Cardiac fibroblast (primary cell): ENCODE measurements at places on chromosomes 1 and 21.

DNA sequence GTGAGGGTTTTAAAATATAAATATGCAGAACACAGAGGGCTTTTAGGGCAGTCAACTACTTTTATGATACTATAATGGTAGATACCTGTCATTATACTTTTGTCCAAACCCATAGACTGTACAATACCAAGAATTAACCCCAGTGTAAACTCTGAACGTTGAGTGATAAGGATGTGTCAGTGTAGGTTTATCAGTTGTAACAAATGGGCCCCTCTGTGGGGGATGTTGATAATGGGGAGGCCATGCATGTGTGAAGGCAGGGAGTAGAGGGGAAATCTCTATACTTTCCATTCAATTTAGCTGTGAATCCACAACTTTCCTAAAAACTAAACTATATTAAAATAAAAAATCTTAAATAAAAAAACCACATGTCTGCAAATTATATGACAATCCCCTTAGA lies 193.5 kb upstream of the CAMK1G start:
- DNase-seq: no peak

- DNase-seq: no peak
Observed at GRCh38 chr21:41410767-41411448, 15.1 kb upstream of the MX1 start.

GRCh38 chr1:178238722-178239510 lies 145.0 kb downstream of the RASAL2 start:
- DNase-seq: peak; percentile 92

DNA sequence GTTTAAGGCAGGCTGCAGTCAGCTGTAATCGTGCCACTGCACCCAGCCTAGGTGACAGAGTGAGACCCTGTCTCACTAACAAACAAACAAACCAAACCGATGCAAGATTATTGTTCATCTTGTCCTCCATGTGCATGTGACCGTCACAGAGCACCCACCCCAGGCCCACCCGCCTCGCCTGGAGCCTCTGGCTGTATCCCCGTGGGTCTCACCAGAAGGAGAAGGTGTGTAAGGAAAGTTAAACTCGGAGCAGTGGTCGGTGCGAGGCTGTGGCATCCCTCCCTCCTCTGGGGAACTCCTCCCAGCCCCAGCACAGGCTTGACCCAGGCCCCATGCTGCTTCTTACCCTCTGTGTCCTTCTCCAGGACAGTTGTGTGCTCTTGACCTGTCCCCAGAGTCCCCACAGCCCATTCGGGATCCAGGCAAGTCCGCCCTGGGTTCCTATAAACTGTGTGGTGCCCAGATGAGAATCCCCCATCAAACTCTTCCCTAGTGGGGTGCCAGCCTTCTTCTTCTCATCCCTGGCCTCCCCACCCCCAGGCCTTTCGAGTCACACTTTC lies 318.4 kb downstream of the AJAP1 start:
- DNase-seq: no peak

- DNase-seq: peak; percentile 91
Observed at GRCh38 chr1:58652651-58653184, 47.1 kb downstream of the MYSM1 start.

DNA sequence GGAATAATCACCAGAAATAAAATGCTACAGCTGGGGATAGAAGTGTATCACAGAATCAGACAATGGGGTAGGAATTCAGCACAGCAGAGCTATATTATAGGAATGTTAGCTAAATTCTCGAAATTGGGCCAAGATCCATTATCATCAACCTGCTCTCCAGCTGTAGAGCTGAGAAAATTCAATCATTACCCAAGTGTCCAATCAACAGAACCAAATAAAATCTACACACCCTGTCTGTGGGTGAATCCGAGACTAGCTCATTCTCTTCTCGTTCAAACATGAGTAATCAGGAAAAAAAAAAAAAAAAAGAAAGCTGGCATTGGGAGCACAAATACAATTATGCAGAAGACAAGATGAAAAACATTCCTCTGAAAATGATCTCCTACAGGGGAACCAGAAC lies 119.2 kb downstream of the CDC7 start:
- no peak for DNase-seq

DNA sequence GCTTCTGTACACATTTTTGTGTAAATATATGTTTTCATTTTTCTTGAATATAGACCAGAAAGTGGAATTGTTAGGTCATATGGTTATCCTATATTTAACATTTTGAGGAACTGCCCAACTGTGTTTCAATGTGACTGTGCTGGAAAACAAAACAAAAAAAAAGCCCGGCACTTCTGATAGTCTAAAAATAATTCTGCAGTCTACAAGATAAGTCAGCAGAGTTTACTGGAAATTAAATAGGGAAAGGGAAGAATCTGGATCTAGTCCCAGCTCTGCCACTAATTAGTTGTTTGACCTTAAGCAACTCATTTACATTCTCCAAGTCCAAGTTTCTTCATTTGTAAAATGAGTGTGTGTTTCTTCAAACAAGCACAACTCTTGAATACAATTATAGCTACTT lies 869.1 kb upstream of the B3GALT2 start:
- DNase-seq: no peak

DNA sequence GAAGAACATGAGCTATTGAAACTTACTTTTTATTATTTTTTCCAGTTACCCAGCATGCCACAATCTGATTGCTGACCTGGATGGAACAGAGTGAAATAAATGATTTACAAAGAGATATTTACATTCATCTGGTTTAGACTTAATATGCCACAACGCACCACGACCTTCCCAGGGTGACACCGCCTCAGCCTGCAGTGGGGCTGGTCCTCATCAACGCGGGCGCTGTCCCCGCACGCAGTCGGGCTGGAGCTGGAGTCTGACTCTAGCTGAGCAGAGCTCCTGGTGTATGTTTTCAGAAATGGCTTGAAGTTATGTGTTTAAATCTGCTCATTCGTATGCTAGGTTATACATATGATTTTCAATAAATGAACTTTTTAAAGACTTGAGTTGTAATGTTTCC lies 243.9 kb downstream of the SDCCAG8 start:
- no peak for DNase-seq

DNA sequence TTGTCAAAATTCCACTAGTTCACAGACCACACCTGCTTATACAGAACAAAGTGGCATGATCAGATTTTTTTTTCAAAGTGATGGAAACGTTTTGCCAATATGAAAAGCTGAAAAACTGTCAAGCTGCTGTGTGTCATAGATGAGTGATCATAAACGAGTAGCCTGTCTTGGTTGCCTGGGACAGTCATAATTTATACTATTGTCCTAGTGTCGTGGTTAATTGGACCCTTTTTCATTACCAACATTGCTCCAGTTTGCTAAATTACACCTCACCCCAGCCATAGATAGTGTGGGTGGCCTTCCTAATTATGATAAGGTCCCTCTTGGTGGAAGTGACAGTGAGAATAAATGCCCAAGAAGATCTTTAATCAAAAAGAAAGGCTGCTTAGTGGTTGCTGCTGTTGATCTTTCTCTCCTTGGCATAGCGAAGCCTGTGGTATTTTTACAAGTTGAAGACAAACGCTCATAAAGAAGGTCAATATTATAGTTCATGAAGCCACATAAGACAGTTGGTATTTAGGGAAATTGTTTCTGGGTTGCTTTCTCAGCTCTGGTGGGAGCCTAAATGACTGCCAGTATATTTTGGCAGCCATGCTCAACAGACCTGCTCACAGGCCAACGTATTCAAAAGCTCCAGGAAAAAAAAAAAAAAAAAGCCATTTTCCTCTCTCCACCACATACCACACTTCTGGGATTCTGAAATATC lies 478.1 kb downstream of the PLA2G4A start:
- no peak for DNase-seq

DNA sequence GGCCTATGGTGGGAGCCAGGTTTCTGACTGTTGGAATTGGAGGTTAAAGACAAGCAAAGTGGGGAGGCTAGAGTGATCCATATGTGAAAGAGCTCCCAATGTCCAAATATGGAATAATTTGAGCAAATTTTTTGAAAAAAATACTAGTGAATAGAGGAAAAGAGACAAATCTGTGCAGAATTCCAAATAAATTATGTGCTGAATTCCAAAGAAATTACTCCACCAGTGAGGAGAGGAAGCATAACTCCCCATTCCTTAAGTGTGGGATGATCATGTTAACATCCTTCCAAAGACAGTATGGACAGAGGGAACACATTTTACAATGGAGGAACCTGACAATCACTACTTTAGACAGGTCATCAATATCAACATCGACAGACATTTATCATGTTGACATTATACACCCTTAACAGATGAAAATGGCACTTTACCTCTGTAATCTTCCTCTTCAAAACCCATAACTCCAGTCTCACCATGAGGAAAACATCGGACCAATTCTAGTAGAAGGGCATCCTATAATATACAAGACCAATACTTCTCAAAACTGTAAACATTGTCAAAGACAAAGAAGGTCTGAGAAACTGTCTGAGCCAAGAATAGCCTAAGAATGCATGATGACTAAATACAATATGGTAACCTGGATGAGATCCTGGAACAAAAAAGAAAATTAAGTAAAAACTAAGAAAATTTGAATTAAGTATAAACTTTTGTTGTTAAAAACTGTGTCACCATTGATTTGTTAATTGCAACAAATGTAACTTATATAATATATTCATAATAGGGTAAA lies 71.5 kb upstream of the RGS4 start:
- DNase-seq: peak; percentile 57

DNA sequence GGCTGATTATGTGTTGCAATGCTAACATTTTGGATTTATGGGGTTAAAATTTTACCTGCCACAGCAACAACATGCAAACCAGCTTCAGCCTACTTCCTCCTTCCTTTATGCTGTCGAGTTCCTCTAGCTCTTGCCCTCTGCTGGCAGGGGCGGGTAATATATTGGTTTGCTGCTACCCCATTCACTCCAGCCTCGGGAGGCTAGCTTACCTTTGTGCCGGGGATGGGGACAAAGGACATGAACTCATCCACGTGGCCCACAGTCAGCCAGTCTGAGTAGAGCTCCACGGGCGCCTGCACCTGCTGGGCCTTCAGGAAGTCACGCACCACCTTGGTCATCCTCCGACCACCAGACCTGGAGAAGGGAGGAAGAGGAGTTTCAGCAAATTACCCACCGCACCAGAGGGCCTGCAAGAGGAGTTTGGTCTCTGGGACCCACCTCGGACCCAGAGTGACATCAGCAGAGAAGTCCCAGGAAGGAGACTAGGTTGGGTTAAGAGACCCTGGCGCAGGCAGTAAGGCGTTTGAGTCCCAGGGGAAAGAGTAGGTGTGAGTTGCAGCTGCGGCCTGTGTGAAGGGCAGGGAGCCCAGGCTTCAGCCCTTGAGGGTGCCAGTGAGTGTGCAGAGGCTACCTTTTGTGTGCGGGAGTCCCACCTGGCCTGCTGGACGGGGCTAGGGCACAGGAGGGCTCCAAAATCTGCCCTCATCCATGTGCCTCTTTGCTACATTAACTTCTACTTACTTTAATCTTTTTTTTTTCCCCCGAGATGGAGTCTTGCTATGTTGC lies 21.8 kb upstream of the SDHB start:
- DNase-seq: peak; percentile 12

DNA sequence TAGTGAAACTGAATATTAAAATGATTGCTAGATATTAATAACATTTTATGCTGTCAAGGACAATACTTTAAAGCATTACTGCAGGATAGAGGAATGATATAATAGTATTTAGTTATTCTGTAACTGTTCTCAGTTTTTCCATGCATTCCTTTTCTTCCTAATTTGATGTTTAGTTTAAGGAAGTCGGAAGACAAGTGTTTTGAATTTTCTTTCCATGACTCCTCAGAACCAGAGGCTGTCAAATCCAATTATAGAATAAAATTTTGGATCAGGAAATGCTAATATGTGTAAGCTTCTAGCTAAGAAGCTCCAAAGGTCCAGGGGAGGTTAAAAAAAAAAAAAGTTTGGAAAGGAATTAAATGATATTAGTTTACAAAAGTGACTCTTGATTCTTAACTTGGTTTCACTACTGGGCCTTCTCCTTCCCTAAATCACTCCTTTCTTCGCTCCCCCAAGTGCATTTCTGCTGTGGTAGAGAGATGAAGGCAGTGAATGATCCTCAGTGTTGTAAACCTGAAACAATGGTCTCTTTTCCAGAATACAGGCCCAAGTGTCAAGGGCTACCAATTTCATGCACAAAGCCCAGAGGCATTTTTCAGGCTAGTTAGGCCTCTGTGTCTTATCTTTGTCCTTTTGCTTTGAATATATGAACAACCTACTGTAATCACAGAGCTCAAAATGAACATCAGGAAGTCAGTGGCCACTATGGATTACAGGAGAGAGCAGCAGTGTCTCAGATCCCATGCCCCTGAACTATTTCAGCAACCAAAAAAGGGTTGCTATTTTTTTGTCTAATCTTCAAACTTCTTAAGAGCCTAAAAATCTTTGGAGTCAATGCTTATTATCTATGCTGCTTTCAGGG lies 6.2 kb downstream of the ADSS2 start:
- DNase-seq: no peak

GRCh38 chr1:113834716-113835115 lies 22.4 kb upstream of the RSBN1 start:
- no peak for DNase-seq

- DNase-seq: peak; percentile 72
Observed at GRCh38 chr1:20717452-20718342, at the start of gene KIF17. KIF17 (minus strand) TSS chr1:20718007; CDS start chr1:20717706, 301 bp downstream.

DNA sequence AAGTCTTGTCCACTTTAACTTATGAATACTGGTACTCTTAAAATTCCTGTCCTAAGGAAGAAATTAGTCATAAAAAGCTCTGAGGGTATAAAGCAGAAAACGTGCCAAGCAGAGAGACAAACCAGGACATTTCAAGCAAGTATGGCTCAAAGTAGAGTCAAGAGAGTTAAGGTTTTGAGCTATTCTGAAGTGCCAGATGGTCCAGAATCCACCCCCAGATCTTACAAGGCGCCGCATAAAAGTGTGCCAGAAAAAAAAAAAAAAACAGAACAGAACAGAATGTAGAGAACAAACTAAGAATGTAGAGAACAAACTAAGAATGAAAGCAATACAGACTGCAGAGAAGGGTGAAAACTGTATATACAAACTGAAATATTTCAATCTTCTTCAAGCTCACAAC lies 12.5 kb downstream of the EPS15 start:
- peak; percentile 93 for DNase-seq

DNA sequence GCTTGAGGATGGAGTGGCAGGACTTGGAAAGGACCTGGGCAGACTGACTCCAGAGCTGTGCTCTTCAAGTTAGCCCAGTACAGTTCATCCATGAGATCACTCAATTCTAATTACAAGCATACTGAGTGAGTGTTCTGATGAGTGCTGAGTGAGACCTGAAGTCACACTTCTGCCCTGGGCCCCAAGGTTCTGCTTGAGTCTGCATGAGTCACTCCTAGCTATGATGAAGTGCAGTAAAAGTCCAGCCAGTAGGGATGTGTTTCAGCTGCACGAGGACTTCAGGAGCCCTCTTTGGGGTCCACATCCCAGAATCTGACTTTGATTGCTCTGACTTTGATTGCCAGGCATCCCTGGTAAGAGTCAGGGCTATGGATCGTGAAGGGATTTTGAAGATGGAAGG lies 35.8 kb downstream of the PLEKHA6 start:
- peak; percentile 43 for DNase-seq

GRCh38 chr1:112636597-112637253 lies 17.1 kb downstream of the CAPZA1 start:
- DNase-seq: no peak

- DNase-seq: no peak
Observed at GRCh38 chr1:3276341-3276800, 178.1 kb upstream of the ARHGEF16 start.

GRCh38 chr1:87759421-87760087 lies 430.9 kb downstream of the LMO4 start:
- DNase-seq: no peak

- DNase-seq: no peak
Observed at GRCh38 chr1:70397013-70397412, 14.1 kb upstream of the CTH start.
